RPMI7951 (cell line): ENCODE measurements at places on chromosomes 11 and 22. TPM values are rescaled to one million over a fixed set of nuclear protein-coding genes. Genes with fewer than 3 reads are reported as not detected.

Gene TMX2
- total RNA-seq = 120 and 147 TPM in 2 replicates

Gene ASCL2
- not detected in 2 replicates for total RNA-seq

Gene ASCC2
- total RNA-seq = 19.8 and 26.2 TPM in 2 replicates

Gene BTBD18
- total RNA-seq = not detected in 2 replicates

Gene CLCF1
- 4.8 and 5.4 TPM in 2 replicates for total RNA-seq

Gene OR8G1
- total RNA-seq = not detected in 2 replicates

Gene KRTAP5-1
- not detected in 2 replicates for total RNA-seq

Gene OR52A1
- not detected in 2 replicates for total RNA-seq

Gene RBMXL2
- 0.12 TPM in 1 of 2 replicates, not detected in the other for total RNA-seq

Gene ABTB2
- 2.8 and 3.2 TPM in 2 replicates for total RNA-seq

Gene A4GALT
- total RNA-seq = 3.2 and 3.9 TPM in 2 replicates

Gene LMO2
- total RNA-seq = 0.12 and 0.59 TPM in 2 replicates

Gene SLC25A45
- total RNA-seq = 0.48 and 0.68 TPM in 2 replicates

Gene PHF5A
- total RNA-seq = 55.6 and 59.7 TPM in 2 replicates

Gene GTSE1
- 21.5 and 23.2 TPM in 2 replicates for total RNA-seq

Gene PDGFD
- not detected in 2 replicates for total RNA-seq

Gene UPB1
- under 0.01 TPM in 1 of 2 replicates, not detected in the other for total RNA-seq

Gene SYT8
- 0.20 TPM in 1 of 2 replicates, not detected in the other for total RNA-seq

Gene FERMT3
- total RNA-seq = 25.9 and 29.1 TPM in 2 replicates

Gene DEFB131B
- not detected in 2 replicates for total RNA-seq

Gene ARHGAP32
- 5.9 and 8.9 TPM in 2 replicates for total RNA-seq

Gene PRR33
- not detected in 2 replicates for total RNA-seq

Gene CHRNA10
- total RNA-seq = 0.20 and 0.36 TPM in 2 replicates

Gene GAL
- total RNA-seq = not detected in 2 replicates

Gene HYLS1
- 30.2 and 36.4 TPM in 2 replicates for total RNA-seq
